ENCODE measurements at places on chromosomes 1 and 21. TPM values are rescaled to one million over a fixed set of nuclear protein-coding genes. Genes with fewer than 3 reads are reported as not detected.
A peak's percentile ranks its signal among the peaks of the same experiment; 100 is the strongest.

- no peaks in the 10 kb centered on the region for H3K36me3 ChIP-seq
- H3K4me1 ChIP-seq: no peaks in the 10 kb centered on the region
- peaks cover 4% of the 10 kb centered on the region for H3K27me3 ChIP-seq
- no peak for DNase-seq
- no peak overlapping the region for H3K27ac ChIP-seq
These were observed 61.3 kb downstream of the OVGP1 start for GRCh38 chr1:111366256-111366655.

DNA sequence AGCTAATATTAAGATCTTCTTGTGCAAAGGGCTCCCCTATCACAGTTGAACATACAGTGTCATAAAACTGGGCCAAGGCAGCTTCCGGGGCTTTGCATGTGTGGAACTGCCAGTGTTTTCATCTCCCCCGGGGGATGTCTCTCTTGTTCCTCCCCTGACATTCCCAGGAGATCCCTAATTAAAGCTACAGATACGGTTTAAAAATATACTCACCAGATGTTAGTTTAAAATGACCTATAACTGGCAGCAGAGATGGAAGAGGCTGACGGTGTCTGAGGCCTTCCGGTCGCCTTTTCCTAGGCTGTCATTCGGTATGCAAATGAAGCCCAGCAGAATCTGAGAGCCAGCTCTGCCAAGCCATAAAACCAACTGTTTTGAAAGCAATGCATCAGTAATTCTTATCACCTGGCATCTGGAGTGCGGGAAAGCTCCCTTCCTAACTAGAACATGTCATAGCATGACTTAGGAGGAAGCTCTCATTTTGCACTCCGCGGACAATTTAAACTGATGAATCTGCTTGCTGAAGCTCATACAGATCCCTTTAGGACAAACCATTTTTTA lies 436.5 kb upstream of the VAMP3 start:
- no peaks in the 10 kb centered on the region for H3K4me1 ChIP-seq
- no peaks in the 10 kb centered on the region for H3K27me3 ChIP-seq
- H3K4me3 ChIP-seq: no peak overlapping the region

- peaks cover 27% of the 10 kb centered on the region for H3K4me1 ChIP-seq
These were observed 400 bp downstream of the SAMD11 start for GRCh38 chr1:923991-924655.

DNA sequence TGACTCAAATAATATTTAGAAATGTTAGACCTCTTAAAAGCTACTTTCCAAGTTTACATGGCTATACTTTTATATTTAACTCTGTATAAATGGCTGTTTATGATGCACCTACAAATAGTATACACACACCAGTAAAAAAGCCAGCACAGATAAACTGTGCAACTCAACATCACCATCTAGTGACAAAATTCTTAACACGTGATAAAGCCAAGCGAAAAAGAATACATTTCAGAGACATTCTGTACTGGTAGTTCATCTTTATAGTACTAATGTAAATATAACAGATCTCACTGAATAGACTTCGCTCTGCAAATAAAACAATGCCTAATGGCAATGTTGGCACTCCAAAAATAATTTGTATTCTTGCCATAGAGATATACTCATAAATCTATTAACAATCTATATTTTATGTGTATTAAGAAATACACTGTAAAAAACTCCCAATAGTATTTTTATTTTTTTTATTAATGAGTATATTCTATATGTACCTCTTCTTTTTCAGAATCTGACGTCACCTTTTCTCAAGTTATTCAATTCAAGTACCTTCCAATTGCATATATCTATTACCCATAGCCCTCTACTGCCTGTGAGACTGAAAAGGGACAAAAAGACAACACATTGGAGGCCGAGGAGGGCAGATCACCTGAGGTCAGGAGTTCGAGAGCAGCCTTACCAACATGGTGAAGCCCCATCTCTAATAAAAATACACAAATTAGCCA lies 100.2 kb downstream of the DPYD start:
- no peaks in the 10 kb centered on the region for H3K27me3 ChIP-seq
- H3K27ac ChIP-seq: no peak overlapping the region
- no peak overlapping the region for H3K4me3 ChIP-seq
- no peaks in the 10 kb centered on the region for H3K4me1 ChIP-seq

- no peaks in the 10 kb centered on the region for H3K36me3 ChIP-seq
- no peaks in the 10 kb centered on the region for H3K27me3 ChIP-seq
- H3K4me1 ChIP-seq: peaks cover 3% of the 10 kb centered on the region
- no peak overlapping the region for H3K4me3 ChIP-seq
- peak overlapping the region; percentile 74 for H3K27ac ChIP-seq
These were observed 1.1 kb upstream of the LCK start for GRCh38 chr1:32249831-32250525.

GRCh38 chr1:59229138-59229537 lies 67.8 kb upstream of the FGGY start:
- H3K36me3 ChIP-seq: no peaks in the 10 kb centered on the region
- DNase-seq: no peak
- H3K4me1 ChIP-seq: no peaks in the 10 kb centered on the region
- H3K4me3 ChIP-seq: no peak overlapping the region

DNA sequence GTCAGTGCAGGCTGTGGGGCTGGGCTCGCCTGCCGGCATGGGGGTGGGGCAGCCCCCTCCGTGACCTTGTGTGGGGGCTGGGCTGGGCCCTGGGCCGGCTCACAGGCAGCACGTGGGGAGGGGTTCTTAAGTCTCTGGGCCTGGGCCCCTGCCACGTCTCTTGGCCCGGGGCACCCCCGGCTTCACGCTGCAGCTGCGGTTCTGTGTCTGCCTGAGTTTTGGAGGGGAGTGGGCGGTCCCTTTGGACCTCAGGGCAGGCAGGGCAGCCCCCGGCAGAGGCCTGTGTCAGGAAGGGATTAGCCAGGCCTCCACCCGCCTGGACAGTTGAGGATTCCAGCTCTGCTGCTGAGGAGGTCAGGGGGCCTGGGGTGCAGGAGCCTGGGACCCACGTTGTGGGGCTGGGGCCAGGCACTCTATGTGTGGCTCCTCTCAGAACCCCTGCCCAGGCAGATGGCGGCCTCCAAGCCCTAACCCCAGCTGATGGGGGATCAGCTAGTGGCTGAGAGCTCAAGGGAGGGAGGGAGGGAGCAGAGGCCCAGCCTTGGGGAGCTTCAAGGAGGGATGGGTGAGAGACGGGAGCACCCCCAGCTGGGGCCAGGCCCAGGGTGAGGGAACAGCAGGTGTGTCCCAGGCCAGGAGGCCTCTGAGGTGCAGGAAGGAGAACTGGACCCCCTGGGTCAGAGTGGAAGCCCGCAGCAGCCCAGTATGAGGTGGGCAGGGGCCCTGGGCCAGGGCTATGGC lies 1.8 kb upstream of the PLCH2 start:
- no peak overlapping the region for H3K4me3 ChIP-seq
- no peak overlapping the region for H3K27ac ChIP-seq
- DNase-seq: no peak
- H3K27me3 ChIP-seq: peaks cover 3% of the 10 kb centered on the region

DNA sequence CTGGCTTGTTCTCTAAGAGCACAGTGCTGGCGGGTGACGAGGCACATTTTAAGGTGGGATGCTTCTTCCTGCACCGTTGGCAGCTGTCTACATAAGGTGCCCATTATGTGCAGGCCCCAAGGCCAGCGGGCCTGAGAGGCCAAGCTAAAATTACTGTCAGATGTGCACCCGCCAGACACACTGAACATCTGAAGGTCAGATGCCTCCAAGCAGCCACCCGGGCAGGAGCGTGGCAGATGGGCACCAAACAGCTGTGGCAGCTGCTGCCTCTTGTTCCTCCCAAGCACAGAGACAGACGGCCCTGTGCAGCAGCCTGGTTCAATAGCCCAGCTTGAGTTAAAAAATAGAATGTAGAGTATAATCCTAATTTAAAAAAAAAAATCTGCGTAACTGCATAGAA lies 211.9 kb upstream of the EDN2 start:
- no peak overlapping the region for H3K27ac ChIP-seq
- no peaks in the 10 kb centered on the region for H3K4me1 ChIP-seq
- no peaks in the 10 kb centered on the region for H3K27me3 ChIP-seq
- no peak for DNase-seq
- H3K4me3 ChIP-seq: no peak overlapping the region

- H3K27me3 ChIP-seq: no peaks in the 10 kb centered on the region
- H3K4me1 ChIP-seq: no peaks in the 10 kb centered on the region
- no peak overlapping the region for H3K27ac ChIP-seq
- no peak overlapping the region for H3K4me3 ChIP-seq
- no peak for DNase-seq
These were observed 46.1 kb upstream of the SLC30A1 start for GRCh38 chr1:211625040-211625439.

DNA sequence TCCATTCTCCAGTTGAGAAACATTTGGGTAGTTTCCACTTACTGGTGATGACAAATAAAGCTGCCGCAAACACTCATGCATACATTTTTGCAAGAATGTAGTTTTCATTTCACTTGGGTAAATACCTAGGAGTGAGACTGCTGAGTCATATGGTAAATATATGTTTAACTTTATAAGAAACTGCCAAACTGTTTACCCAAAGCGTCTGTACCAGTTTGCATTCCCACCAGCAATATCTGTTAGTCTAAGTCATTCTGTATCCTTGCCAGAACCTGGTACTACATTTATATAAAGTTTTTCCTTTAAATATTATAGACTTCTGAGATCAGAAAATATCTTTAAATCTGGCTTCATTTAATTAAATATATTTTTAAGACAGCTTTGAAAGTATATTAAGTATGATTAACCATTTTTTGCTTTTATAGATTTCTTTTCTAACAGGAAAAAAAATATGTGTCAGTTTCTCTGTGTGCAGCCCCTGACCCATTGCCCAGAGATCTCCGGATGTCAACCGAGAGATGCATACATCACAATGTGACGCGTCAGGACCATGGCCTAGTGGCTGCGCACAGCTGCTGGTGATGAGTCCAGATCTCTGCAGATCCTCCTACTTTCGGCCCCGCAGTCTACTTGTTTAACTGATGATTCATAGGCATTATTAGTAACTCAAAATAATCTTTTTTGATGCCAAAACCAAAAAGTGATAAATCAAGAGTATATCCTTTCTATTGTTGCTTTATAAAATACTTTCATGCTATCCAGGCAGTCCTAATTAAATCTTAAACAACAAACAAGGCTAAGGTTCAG lies 227.1 kb upstream of the MAP1LC3C start:
- H3K36me3 ChIP-seq: no peaks in the 10 kb centered on the region
- DNase-seq: no peak
- H3K27me3 ChIP-seq: no peaks in the 10 kb centered on the region
- H3K4me1 ChIP-seq: no peaks in the 10 kb centered on the region

DNA sequence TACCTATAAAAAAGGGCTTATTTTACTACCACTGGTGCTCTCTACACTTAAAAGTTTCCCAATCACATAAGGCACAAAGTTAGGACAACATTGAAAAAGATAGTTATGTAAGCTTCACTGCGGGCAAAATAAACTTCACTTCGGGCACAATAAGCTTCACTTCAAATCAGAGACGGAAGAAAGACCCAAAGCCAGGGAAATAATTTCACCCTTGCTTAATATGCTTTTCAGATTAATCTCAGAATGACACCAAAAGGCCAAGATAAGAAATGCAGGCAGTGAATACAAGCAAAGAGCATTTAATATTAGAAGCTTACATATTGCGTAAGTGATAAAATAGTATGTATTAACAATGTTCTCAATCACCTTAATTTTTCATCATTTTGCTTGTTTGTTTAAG lies 444.2 kb downstream of the SETD4 start:
- H3K4me1 ChIP-seq: no peaks in the 10 kb centered on the region
- no peak overlapping the region for H3K27ac ChIP-seq
- no peak overlapping the region for H3K4me3 ChIP-seq
- no peak for DNase-seq

GRCh38 chr1:94947437-94947836 lies 20.5 kb upstream of the CNN3 start:
- peak overlapping the region; percentile 57 for H3K27ac ChIP-seq
- DNase-seq: no peak
- no peak overlapping the region for H3K4me3 ChIP-seq
- H3K27me3 ChIP-seq: no peaks in the 10 kb centered on the region
- H3K36me3 ChIP-seq: no peaks in the 10 kb centered on the region

- H3K27me3 ChIP-seq: no peaks in the 10 kb centered on the region
- no peak for DNase-seq
- no peak overlapping the region for H3K27ac ChIP-seq
- no peaks in the 10 kb centered on the region for H3K4me1 ChIP-seq
- no peaks in the 10 kb centered on the region for H3K36me3 ChIP-seq
- no peak overlapping the region for H3K4me3 ChIP-seq
These were observed 10.9 kb upstream of the GSTM3 start for GRCh38 chr1:109751531-109752260.

- no peak overlapping the region for H3K27ac ChIP-seq
- no peaks in the 10 kb centered on the region for H3K4me1 ChIP-seq
- H3K4me3 ChIP-seq: no peak overlapping the region
- DNase-seq: no peak
These were observed 167.9 kb downstream of the KCNJ6 start for GRCh38 chr21:37748351-37748750.

DNA sequence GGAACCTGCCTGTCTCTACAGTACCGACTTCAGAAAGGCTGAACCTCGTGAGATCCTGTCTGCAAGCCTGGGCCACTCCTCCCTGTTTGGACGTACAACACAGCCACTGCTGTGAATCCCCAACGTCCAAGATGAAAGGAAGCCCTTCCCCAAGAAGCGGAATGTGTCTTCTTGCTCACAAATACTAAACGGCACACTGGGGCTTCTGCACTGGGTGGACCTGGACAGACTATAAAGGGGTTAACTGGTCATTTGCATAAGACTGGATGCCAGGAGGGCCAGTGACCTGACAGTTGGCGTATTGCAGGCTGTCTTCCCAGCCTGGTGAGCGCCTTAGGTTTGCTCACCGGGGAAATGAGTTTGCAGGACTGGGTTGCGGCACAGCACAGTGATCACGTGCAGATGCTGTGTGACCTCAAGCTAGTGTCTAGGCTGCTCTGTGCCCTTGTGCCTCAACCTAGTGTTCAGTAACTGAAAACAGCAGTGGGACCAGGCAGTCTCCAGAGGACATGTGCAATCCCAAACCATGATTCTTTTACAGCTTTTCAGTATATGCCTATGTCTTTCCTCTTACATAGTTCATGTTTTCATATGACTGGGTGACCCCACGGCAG lies 19.5 kb upstream of the AJAP1 start:
- H3K27ac ChIP-seq: no peak overlapping the region
- no peak overlapping the region for H3K4me3 ChIP-seq
- H3K27me3 ChIP-seq: no peaks in the 10 kb centered on the region
- DNase-seq: no peak
- H3K4me1 ChIP-seq: no peaks in the 10 kb centered on the region

- H3K4me1 ChIP-seq: no peaks in the 10 kb centered on the region
- no peaks in the 10 kb centered on the region for H3K36me3 ChIP-seq
- no peak for DNase-seq
- no peak overlapping the region for H3K4me3 ChIP-seq
- no peak overlapping the region for H3K27ac ChIP-seq
These were observed 180.1 kb downstream of the CAMTA1 start for GRCh38 chr1:6965083-6965934.

The HRNR gene
- total RNA-seq: not detected

The SMCP gene
- not detected for total RNA-seq

The CFHR4 gene
- total RNA-seq: not detected

The PRAMEF26 gene
- not detected for total RNA-seq

The AMPD1 gene
- not detected for total RNA-seq

The ATP1A2 gene
- total RNA-seq: 229 TPM

The ADGRL4 gene
- total RNA-seq: 74.4 TPM

All from breast epithelium (tissue), 4 donors.